Liver (tissue), 10 donors: ENCODE measurements at places on chromosomes 3 and 15.

DNA sequence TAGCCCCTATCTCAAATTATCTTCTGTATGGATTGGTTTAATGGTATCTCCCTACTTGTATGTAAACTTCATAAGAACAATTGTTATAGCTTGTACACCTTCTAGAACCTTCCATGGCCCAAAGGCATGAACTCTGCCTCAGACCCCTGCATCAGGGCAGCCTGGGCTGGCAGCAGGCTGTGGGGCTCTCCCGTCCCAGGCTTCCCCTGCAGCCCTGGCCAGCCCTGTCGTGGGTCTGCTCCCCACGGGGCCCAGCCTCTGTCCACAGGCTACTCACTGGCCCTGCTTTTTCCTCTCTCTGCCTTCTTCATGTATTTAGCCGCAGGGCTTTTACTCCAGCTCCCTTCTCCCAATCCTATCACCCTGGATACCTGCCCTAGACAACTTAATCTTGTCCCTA, 4.4 kb downstream of the SCN5A start:
- peak; percentile 20 for DNase-seq

GRCh38 chr15:81819924-81820635, 225.7 kb downstream of the MEX3B start:
- DNase-seq = no peak

GRCh38 chr3:139574026-139574947, 34.7 kb upstream of the RBP1 start:
- DNase-seq = no peak

GRCh38 chr15:49082960-49083359, 36.7 kb upstream of the SECISBP2L start:
- no peak for DNase-seq

DNA sequence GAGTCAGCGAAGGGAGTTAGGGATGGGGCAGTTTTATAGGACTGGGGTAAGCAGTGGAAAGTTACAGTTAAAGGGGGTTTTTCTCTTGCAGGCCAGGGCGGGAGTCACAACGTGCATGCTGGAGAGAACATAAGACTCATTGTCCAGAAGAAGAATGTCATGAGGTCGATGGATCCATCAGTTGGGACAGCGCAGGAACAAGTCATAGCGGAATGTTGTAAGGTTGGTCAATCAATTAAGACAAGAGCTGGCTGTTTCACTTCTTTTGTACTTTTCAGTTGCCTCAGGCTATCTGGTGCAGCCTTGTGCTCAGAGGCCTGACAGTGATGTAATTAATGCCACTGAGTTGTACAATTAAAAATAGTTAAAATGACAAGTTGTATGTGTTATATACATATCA, 165.6 kb downstream of the OCA2 start:
- DNase-seq = no peak

GRCh38 chr3:8651418-8652323, 7.1 kb upstream of the SSUH2 start:
- DNase-seq = no peak

GRCh38 chr3:152688313-152688712, 146.6 kb upstream of the P2RY1 start:
- DNase-seq = no peak

GRCh38 chr3:105347625-105348302, 18.9 kb upstream of the ALCAM start:
- no peak for DNase-seq

- no peak for DNase-seq
These were observed 12.3 kb downstream of the CEP19 start for GRCh38 chr3:196699749-196700148.

- DNase-seq = no peak
These were observed 103.7 kb downstream of the CADPS start for GRCh38 chr3:62771331-62772072.

GRCh38 chr15:48560321-48561051, 85.0 kb downstream of the FBN1 start:
- no peak for DNase-seq

GRCh38 chr3:181690769-181691168, 21.0 kb upstream of the SOX2 start:
- DNase-seq = no peak

- DNase-seq = no peak
These were observed 28.2 kb downstream of the C3orf62 start for GRCh38 chr3:49248840-49249227.

DNA sequence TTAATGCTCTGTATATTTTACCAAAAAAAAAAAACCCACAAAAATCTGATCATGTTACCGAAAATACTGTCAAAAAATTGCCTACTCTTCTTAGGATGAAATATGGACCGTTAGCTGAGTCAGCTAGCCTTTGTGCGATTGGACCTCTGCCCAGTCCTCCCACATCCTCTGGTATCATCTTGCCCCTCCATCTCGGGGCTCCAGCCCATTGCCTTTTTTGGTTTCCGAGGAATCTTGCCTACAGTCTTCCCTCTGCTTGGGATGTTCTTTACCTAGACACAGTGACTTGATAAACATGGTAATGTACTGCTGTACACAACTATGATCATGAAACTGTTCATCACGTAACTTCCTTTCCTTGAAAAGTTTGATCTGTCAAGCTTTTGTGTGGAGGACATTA, 371.4 kb downstream of the SV2B start:
- DNase-seq = no peak

- DNase-seq = no peak
These were observed 55.5 kb upstream of the FSTL1 start for GRCh38 chr3:120506076-120506827.

DNA sequence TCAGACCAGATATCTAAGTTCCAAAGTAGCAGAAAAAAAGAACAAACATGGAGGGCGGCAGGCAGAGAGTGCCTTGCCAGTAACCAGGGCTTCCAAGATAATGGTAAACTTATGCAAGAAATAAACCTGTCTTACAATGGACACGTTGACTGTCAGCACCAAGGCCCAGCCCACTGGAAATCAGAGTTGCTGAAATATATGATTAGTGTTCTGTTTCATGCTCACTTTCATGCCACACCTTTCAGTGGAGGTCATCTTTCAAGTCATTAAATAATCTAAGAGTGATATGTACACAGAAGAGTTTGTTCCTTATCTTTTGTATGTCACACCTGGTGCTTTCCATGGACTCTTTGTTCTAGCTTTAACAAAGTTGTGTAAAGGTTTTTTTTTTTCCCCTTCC, 358.1 kb downstream of the MECOM start:
- DNase-seq = no peak

- DNase-seq = no peak
These were observed 65.3 kb upstream of the NANOGP8 start for GRCh38 chr15:35150361-35150760.

- DNase-seq = no peak
These were observed 10.2 kb downstream of the MRPS22 start for GRCh38 chr3:139353920-139354556.

- no peak for DNase-seq
These were observed 136.3 kb upstream of the ABHD17C start for GRCh38 chr15:80558631-80559319.

GRCh38 chr15:101351736-101352135, 56.7 kb upstream of the SNRPA1 start:
- DNase-seq = no peak

- no peak for DNase-seq
These were observed 38.1 kb upstream of the SV2B start for GRCh38 chr15:91061997-91062396.

GRCh38 chr3:124774327-124774718, 44.1 kb downstream of the UMPS start:
- no peak for DNase-seq

GRCh38 chr15:72958634-72959033, 93.6 kb upstream of the NEO1 start:
- no peak for DNase-seq

DNA sequence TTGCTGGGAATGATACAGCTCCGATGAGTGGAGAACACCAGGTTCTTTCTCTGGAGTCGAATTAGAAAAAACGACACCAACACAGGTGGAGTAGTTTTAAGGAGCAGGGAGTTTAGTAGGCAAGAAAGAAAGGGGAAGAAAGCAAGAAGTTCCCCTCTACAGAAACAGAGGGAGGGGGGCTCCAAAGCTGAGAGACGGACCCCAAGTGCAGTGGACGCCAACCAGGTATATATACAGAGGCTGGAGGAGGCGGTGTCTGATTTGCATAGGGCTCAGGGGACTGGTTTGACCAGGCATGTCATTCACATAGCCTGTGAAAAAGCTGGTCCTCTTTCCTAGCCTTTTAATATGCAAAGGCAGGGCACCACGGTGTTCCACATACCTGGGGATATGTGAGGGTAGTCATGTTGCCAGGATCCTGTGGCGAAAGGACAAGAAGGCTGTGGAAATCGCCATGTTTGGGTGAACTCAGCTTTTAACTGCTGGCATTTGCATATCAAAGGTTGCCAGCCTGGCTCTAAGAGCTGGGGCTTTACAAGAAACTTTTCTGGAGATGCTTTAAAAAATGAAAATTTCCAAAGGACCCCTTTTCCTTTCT, 887.4 kb upstream of the EPHA6 start:
- DNase-seq = no peak

DNA sequence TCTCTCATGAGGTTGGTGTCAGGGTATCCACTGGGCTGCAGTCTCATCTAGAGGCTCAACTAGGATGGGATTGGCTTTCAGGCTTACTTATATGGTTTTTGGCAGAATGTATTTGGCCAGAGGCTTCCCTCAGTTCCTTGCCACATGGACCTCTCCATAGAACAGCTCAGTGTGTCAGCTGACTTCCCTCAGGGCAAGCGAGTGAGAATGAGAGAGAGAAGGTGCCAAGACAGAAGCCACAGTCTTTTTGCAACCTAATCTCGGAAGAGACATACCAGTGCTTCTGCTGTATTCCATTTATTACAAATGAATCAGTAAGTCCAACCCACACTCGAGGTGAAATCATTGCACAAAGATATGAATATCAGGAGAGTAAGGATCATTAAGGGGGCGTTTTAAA, 129.2 kb downstream of the CCNL1 start:
- no peak for DNase-seq

- no peak for DNase-seq
These were observed 537.6 kb downstream of the PLOD2 start for GRCh38 chr3:145623349-145623748.

DNA sequence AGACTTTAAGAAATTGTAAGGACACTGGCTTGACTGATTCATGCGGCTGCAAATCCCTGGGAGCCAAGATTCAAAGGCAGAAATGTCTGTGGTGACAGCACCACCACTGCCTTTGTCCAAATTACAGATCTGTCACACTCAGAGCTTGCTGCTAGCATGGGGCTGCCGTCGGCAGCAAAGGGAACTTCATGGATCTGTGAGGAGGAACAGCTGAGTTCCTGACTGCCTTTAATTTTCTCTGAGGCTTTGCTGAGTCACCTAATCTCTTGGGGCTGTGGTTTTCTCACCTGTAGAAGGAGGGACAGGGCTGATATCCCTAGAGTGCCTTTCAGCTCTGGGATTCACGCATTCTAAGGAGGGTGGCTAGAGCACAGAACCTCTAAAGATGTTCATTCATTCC, 4.1 kb upstream of the PAK6 start:
- DNase-seq = no peak

- peak; percentile 24 for DNase-seq
These were observed 26.3 kb downstream of the ESYT3 start for GRCh38 chr3:138460536-138461205.

GRCh38 chr3:170703121-170703588, 117.3 kb upstream of the SLC7A14 start:
- no peak for DNase-seq

- no peak for DNase-seq
These were observed 23.4 kb downstream of the RHOA start for GRCh38 chr3:49388289-49388820.

GRCh38 chr15:51227940-51228732, 110.3 kb downstream of the CYP19A1 start:
- DNase-seq = no peak

- no peak for DNase-seq
These were observed 58.9 kb downstream of the MECOM start for GRCh38 chr3:169604568-169604967.

DNA sequence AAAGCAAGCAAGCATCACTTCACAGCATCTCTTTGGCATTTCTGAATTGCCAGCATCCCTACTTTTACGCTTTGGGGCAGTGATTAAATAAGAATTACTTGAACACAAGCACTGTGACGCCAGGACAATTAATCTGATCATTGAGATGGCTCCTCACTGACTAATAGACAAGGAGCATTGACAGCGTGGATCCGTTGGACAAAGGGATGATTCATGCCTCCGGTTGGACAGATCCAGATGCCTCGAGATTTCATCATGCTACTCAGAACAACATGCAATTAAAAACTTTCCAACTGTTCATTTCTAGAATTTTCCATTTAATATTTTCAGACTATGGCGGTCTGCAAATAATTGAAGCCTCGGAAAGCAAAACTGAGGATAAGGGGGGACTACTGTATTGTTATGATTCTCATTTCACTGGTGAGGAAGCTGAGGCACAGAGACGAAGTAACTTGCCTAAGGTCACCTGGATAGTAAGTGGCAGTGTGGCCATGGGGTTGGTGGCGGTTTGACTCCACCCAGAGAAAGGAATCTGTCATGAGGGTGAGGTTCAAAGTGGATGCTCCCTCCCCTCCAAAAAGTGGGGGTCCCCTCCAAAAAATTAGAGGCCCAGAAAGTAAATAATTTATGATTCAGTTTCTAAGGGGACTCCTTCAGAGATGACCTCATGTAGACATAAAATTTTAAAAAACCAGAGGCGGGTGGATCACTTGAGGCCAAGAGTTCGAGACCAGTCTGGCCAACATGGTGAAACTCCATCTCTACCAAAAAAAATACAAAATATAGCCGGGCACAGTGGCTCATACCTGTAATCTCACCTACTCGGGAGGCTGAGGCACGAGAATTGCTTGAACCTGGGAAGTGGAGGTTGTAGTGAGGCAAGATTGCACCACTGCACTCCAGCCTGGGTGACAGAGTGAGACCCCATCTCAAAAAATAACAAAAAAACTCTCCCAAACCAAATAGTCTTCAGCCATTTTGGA, 12.3 kb upstream of the PGPEP1L start:
- DNase-seq = no peak

DNA sequence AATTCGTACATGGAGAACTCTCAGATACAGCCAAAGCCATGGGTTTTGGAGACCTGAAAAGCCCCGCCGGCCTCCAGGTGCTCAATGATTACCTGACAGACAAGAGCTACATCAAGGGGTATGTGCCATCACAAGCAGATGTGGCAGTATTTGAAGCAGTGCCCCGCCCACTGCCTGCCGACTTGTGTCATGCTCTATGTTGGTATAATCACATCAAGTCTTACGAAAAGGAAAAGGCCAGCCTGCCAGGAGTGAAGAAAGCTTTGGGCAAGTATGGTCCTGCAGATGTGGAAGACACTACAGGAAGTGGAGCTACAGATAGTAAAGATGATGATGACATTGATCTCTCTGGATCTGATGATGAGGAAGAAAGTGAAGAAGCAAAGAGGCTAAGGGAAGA, 23.5 kb downstream of the MYO5A start:
- DNase-seq = no peak

GRCh38 chr15:95825208-95825607, 505.3 kb upstream of the NR2F2 start:
- DNase-seq = no peak
